ENCODE measurements at places on chromosomes 11 and 22.

DNA sequence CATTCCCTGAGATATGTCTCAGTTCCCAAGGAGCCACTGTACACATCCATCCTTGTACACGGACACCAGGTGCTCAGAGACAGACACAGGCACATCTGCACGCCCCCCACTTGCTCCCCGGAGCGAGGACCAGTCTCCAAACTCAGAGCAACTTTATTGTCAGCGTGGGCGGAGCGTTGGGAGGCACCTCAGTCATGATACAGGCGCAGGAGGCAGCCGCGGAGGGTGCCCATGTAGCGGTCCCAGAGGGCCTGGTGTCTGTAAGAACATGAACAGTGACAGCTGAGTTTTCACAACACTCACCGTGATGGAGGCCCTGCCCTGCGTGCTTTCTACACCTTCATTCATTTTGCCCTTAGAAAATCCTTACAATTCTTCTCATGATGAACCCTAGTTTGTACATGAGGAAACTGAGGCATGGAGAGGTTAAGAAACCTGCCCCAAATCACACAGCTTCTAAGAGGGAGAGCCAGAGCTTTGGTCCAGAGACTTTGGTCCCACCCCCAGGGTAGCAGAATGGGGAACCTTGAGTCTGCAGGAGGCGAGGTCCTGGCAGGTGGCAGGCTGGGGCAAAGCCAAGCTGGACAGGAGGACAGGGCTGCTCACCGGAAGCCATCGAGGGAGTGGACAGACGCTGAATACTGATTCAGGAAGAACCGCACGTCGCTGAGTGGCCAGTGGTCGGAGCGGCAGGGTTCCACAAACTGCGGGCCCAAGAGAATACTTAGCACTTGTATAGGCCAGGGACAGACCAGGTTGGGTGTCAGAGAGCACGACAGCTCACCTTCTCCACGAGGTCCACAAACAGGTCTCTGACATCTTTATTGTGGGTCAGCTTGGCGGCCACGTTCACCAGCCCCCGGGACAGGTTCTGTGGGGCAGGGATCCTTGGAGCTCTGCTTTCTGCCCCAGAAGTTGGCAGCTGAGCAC, 4.2 kb downstream of the FIBP start:
- DNase-seq = no peak

GRCh38 chr11:65919573-65920371, 546 bp downstream of the DRAP1 start:
- no peak for DNase-seq

GRCh38 chr22:48864748-48865147, 962.9 kb downstream of the BRD1 start:
- no peak for DNase-seq

GRCh38 chr11:102836290-102836875, 7.0 kb downstream of the MMP3 start:
- peak; percentile 33 for DNase-seq

- no peak for DNase-seq
Observed at GRCh38 chr11:34359548-34359891, 1.7 kb upstream of the ABTB2 start.

GRCh38 chr11:72354356-72355115, 79.8 kb downstream of the CLPB start:
- no peak for DNase-seq

GRCh38 chr11:119864836-119865235, 135.8 kb upstream of the NECTIN1 start:
- DNase-seq = no peak

- DNase-seq = no peak
Observed at GRCh38 chr11:107747622-107748021, 35.8 kb upstream of the SLN start.
